Choroid plexus epithelial cell (primary cell): ENCODE measurements at places on chromosomes 3 and 15.

GRCh38 chr3:64268926-64269325 lies 43.7 kb upstream of the PRICKLE2 start:
- no peak for DNase-seq

DNA sequence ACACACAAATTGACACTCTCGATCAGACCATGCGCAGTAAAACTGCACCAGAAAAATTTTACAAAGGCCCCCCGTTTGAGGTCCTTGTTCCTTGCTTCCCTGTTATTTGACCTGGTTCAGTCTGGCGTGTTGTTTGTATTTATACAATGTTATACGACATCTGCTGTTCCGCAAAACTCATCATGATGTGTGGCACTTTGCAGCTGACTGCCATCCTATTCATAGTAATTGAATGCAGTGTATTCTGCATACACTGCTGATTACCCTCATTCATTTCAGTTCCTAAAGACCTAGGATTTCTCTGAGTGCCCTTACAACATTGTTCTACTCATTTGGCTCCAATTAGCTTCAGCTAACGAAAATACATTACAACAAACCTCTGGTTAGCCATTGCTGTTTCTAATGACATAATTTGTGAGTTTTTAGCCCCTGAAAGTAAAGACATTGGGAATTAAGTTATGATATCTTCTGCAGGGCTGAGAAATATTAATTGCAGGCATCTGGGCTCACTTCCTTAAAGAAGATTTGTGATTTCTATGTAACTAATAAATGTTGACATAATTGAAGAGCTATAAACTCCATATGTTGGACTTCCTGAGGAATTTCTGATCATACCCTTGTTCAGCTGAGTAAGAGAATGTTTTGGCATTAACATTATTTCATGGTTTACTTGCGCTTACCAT lies 75.7 kb downstream of the C3orf38 start:
- DNase-seq, result no peak

GRCh38 chr3:141076797-141077571 lies 25.8 kb downstream of the SPSB4 start:
- peak; percentile 74 for DNase-seq

- DNase-seq, result peak; percentile 46
These were observed 94.1 kb upstream of the PRICKLE2 start for GRCh38 chr3:64319391-64319790.

- no peak for DNase-seq
These were observed 558 bp upstream of the NCEH1 start for GRCh38 chr3:172711454-172711795.

- DNase-seq, result no peak
These were observed 79.9 kb downstream of the CHSY1 start for GRCh38 chr15:101171954-101172353.

DNA sequence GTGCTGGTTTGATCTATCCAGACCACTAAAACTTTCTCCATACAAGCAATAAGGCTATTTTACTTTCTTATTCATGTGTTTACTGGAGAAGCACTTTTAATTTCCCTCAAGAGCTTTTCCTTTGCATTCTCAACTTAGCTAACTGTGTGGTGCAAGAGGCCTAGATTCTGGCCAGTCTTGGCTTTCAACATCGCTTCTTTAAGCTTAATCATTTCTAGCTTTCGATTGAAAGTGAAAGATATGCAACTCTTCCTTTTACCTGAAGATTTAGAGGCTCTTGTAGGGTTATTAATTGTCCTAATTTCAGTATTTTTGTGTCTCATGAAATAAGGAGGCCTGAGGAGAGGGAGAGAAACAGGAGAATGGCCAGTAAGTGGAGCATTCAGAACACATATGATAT lies 234.8 kb upstream of the GADL1 start:
- DNase-seq, result no peak

- no peak for DNase-seq
These were observed 334.5 kb upstream of the UMPS start for GRCh38 chr3:124395584-124396338.

DNA sequence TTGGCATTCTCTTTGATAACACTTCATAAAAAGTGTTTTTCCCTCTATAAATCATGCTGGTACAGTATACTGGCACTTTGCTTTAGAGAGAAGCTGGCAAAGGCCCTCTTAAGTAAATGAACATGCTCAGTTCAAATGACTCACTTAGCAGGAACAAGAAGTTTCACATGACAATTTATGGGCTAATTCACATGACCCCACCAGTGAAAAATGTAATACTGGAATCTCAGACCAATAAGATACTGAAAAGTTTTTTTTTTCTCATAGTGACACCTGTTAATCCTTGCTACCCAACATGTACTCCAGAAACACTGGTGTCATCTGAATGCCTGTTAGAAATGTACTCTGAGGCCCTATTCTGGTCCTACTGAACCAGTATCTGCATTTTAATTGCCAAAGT lies 13.9 kb downstream of the BTBD1 start:
- peak; percentile 80 for DNase-seq

GRCh38 chr15:57495041-57495440 lies 96.7 kb upstream of the MYZAP start:
- DNase-seq, result no peak

GRCh38 chr15:80893777-80894176 lies 95.8 kb downstream of the MESD start:
- DNase-seq, result no peak

GRCh38 chr15:73424506-73424905 lies 18.5 kb upstream of the REC114 start:
- DNase-seq, result no peak

- DNase-seq, result peak; percentile 33
These were observed 36.5 kb upstream of the KLHL6 start for GRCh38 chr3:183591881-183592521.

DNA sequence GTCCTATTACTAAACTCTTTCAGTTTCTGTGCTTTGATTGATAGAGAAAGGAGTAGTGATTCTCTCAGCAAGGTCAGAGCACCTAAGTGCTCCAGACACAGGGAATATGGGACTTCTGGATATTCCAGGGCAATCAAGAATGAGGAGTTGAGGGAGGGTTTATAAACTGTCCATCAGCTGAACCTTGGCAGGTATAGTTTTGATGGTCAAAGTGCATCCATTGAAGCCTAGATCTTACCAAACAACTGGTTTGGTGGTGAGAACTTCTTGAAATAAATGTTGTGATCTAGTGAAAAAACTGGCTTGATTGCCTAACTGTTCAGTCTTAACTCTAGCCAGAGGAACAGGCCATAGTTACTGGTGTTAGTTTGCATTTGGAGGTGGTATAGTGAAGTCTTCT lies 207.0 kb upstream of the ONECUT1 start:
- no peak for DNase-seq

DNA sequence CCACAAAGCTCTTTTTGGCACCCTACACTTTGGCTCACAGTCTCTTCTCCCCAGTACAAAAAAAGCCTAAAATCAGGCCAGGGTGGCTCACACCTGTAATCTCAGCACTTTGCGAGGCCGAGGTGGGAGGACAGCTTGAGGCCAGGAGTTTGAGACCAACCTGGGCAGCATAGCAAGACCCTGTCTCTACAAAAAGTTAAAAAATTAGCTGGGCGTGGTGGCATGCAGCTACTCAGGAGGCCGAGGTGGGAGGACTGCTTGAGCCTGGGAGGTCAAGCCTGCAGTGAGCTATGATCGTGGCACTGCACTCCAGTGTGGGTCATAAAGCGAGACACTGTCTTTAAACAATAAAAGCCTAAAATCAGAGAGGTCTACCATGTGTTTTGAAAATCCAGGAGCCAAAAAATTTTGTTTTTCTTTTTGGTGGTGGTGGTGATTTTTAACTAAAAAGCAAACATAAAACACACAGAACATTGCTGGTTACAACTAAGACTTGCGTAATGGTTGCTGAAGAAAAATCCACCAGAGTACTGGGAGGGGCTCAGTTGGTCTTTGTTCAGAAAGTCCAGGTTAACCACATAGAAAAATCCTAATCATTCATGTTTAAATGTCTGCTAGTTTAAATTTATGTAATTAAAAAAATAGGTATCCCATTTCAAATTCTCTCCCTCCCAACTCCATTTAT lies 1.6 kb upstream of the MAN2C1 start:
- no peak for DNase-seq

DNA sequence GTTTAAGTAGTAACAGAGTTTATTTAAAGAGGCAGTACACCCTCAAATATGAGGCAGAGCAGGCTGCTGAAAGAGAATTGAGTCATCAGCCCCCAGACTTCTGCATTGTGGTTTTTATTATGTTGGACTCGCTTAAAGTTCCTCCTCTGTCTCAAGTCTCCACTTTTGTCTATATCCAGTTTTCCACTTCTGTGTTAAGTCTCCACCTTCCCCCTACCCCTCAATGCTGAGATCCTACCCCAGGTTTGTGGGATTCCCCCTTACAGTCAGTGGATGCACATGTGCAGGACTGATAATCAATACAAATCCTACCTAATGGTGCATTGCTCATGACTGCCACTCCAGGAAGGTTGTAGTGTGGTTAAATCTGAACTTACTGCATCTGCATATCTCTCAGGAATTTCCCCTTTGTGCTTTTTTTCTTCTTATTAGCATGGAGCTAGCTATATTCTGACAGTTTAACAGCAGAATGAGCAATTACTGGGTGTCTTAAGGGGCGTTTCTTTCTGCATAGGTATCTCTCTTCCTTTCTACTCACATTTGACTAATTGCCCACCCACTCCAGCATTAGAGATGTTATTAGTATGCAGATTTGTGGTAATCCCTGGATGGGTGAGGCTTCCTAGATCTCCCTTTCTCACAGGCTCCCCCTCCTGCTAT lies 11.9 kb upstream of the CD200R1L start:
- DNase-seq, result peak; percentile 24

DNA sequence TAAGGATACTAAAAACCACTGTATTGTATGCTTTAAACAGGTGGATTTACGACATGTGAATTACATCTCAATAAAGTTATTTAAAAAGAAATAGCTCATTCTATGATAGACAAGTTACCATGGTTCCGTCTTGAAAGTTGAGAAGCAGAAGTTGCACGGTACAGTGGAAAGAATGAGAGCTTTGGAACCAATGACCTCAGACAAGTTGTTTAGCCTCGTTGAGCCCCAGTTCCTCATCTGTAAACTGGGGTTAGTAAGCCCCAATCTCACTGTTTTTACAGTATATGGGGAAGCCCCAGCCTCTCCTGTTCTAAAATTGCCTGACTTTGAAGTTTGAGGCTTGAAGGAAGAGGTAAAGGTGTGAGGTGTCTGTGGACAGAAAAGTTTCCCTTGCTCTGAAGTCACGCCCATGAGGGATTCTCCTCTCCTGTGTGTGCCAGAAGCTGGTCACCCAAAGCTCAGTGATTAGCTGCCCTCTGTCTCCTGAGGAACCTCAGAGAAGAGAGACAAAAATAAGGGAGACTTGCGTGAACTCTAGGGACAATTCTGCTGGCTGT lies 10.0 kb downstream of the CRYGS start:
- no peak for DNase-seq

GRCh38 chr3:183819831-183820230 lies 5.5 kb downstream of the MAP6D1 start:
- DNase-seq, result no peak

- DNase-seq, result no peak
These were observed 149.5 kb downstream of the FGF12 start for GRCh38 chr3:192577811-192578210.

DNA sequence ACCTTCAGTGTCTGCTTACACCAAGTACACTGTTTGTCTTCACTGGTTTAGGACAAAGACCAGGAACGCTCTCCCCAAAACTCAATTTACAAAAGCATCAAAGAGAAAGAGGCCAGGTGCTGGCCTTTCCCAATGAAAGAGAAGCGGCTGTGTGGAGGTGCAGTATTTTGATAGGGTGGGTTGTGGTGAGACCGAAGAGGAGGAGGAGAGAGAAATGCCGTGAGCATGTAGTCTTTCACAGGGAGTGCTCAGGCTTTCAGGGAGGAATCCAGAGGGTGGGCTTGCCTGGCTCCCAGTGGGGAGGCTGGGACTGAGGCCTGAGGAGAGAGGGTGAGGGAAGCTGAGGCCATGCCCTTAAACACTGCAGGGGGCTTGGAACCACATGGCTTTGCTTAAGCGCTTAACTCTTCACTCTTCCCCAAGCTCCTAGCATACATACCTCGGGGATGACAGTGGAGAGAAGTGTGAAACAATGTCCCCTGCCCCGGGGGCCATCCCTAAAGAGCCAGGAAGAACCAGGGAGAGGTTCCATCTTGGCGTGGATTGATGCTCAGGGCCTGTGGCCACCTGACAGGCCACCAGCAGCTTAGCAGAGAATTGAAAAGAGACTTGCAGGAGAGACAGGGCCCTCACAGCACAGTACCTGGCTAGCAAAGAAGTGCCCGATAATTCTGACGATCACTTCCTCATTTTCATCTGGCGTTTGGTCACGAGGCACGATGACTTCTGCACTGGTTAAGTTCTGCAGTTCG lies 60.5 kb downstream of the SENP2 start:
- DNase-seq, result peak; percentile 82

GRCh38 chr15:82709081-82709420 lies 624 bp downstream of the AP3B2 start:
- peak; percentile 3 for DNase-seq

GRCh38 chr3:132382688-132383194 lies 34.6 kb upstream of the DNAJC13 start:
- DNase-seq, result no peak

- peak; percentile 65 for DNase-seq
These were observed 258.7 kb upstream of the TGFBR2 start for GRCh38 chr3:30347679-30348216.

DNA sequence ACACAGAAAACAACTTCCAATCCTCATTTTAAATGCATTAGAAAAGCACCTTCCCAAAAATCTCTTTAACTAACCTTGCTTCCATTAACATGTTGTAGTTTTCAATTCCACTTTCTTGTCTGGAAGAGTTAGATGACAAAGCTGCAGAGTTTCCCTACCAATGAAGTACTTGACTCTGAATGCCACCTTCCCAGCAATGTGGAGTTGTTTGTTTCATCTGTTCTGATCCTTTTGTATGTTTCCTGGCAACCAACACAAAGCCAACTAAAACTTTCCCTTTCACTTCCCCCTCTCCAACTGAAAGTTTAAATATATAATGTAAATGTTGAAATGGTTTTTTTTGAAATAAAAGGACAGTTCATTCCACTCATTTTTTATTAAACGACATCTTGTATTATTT lies at the start of gene WDR49:
Gene WDR49, minus strand, starts transcription at position 183 of the 400 bp plus-strand sequence. CDS start 517 bp downstream, outside the sequence.
- DNase-seq, result peak; percentile 7

- DNase-seq, result no peak
These were observed 15.5 kb downstream of the HTR3C start for GRCh38 chr3:184068344-184068743.

- no peak for DNase-seq
These were observed 109.6 kb downstream of the ETFA start for GRCh38 chr15:76201536-76202255.

GRCh38 chr3:116135457-116136085 lies 309.7 kb downstream of the LSAMP start:
- peak; percentile 61 for DNase-seq

DNA sequence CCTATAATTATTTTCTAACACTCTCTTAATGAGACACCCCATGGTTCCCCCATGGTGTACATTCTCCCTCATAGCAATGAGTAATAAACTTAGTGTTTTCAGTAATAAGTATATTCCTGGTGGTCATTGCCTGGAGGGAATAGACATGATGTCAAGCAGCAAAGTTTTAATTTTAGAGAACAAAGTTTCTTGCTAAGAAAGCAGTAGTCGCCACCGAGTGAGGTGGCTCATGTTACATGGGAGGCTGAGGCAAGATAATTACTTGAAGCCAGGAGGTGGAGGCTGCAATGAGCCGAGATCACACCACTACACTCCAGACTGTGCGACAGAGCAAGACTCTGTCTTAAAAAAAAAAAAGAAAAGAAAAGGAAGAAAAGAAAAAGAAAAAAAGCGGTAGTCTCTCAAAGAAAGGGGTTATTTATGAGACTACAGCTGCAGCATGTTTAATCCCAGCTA lies 2.4 kb upstream of the ELP6 start:
- DNase-seq, result no peak
